ENCODE measurements at places on chromosomes 5 and 9.

DNA sequence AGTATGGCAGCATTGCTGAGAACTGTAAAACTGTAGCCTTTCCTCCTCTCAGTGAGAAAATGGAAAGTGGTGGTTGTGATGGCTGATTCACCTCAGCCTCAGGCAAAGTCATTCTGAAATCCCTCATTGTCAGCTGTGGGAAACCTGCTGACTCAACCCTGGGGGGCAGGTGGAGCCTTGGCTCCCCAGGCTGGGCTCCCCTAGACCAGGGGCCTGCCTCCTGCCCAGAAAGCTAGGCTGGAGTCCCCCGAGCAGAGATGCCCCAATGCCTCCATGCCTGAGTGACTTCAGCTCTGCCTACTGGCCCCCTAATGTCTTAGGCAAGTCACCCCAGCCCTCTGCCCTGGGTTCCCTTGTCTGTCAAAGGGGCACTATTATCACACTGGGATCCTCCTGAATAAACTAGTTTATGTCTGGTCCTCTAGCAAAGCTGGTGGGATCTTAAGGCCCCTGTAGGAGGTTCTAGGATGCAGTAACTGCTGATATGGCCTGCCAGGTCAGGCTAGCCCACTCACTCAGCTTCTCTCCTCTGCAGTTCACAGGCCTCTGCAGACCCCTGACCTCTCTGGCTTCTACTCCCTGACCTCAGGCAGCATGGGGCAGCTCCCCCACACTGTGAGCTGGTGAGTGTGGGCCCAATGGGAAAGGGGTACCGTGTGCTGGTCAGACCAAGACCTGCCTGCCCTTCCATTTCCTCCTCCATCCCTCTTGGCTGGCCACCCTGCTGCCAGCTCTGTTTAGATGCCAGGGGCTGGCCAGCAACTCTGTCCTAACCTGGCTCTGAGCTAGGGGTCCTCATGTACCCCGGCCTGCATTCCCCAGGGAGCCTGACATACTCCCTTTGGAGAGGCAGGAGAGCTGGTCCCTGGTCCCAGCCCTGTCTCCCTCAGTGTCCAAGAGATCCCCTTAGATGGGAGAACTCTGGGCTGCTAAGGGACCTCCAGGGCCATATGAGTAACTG, 24.2 kb downstream of the TCF7 start:
- no peak for DNase-seq

- no peak for DNase-seq
Observed at GRCh38 chr5:78404682-78405293, 44.4 kb downstream of the SCAMP1 start.

GRCh38 chr9:33178972-33179697, 12.0 kb upstream of the B4GALT1 start:
- no peak for DNase-seq

DNA sequence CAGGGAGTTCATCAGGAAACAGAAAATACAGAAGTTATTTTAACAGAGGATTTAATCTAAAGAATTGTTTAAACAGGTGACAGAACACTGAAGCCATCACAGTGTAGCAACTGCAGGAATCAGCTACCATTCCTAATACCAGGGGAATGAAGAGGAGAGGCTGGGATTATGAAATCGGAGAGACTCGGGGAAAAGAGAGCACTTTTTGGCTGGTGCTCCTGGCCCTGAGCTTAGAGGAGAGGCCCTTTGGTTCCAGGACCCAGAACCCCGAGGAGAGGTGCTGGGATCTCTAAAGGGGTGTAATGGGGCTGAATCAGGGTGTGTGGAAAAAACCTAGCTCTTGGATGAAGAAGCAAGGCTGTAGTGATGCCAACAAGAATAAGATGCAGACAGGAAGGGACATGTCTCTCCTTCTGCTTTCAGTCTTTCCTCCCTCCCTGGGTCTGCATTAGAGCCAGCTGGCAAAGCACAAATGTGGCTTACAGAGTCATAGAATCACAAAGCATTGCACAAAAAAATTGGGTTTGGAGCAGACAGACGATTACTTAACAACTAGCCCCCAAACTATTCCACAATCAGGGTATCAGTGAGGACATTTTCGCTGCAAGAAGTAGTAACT, 11.6 kb upstream of the SFXN1 start:
- DNase-seq: no peak

DNA sequence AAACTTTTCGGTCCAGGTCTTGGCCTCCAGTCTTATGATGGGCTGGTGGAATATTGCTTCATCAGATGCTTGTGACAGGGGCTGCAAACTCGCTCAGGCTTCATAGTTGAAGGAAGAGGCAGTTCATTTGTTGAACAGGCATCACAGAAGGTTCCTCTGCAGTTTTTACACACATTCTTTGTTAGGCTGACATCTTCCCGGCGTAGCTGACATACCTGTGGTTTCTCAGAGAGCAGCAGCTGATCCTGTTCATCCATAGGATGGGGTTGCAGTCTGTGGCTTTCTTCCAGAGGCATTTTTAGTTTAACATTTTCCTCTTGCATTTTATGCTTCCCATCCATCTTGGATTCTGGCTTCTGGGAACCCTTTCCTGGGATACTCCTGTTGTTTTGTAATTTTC, 1255.2 kb downstream of the EFNA5 start:
- no peak for DNase-seq

- DNase-seq: no peak
Observed at GRCh38 chr5:66912787-66913186, 283.8 kb downstream of the CD180 start.

DNA sequence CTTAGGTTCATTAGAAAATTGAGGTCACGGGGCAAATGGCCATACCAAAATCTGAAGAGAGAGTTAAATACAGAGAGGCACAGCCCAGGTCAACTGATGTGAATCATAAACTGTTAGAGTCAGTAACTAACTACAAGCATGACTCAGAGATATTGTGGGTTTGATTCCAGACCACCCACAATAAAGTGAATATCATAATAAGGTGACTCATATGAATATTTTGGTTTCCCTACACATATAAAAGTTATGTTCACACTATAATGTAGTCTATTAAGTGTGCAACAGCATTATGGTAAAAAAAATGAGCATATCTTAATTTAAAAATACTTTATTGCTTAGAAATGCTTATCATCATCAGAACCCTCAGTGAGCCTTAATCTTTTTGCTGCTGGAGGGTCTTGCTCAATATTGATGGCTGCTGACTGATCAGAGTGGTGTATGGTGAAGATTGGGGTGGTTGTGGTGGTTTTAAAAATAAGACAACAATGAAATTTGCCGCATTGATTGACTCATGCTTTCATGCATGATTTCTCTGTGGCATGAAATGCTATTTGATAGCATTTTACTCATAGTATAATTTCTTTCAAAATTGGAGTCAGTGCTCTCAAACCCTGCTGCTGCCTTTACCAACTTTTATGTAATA, 53.1 kb upstream of the EDIL3 start:
- no peak for DNase-seq

GRCh38 chr5:173554038-173554955, 62.2 kb downstream of the BOD1 start:
- DNase-seq: no peak

All from activated CD8-positive, alpha-beta memory T cell treated with anti-CD3 and anti-CD28 coated beads for 1 hour (primary cell).